RKO (cell line): ENCODE measurements at places on chromosomes 7 and 10.
A peak's percentile ranks its signal among the peaks of the same experiment; 100 is the strongest.

GRCh38 chr7:46315891-46316290 is 394.8 kb upstream of the IGFBP3 start:
- no peak for DNase-seq

- DNase-seq, result no peak
Measured at GRCh38 chr7:106022193-106022821, 59.2 kb downstream of the CDHR3 start.

DNA sequence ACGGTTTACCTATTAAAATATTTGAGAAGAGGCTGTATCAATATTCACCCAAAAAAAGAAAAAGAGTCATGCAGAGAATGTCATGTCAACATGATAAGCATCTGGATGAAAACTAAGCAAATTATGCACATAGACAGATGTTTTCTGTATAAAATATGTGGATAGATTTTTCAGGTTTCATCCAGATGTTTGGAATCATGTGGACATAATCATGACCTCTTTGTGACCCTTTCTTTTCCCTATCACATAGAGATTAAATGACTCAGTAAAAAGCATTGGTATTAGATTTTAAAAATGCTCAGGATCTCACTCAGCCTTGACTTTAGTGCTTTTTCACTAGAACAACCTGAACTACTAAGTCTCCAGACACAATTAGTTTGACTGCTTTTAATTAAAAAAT is 90.0 kb downstream of the FOXP2 start:
- DNase-seq, result no peak

- DNase-seq, result no peak
Measured at GRCh38 chr7:101823096-101823495, 5.7 kb downstream of the CUX1 start.

- DNase-seq, result peak; percentile 88
Measured at GRCh38 chr10:44974628-44975430, 3.8 kb downstream of the DEPP1 start.

- no peak for DNase-seq
Measured at GRCh38 chr10:118712930-118713634, 41.7 kb downstream of the CACUL1 start.

DNA sequence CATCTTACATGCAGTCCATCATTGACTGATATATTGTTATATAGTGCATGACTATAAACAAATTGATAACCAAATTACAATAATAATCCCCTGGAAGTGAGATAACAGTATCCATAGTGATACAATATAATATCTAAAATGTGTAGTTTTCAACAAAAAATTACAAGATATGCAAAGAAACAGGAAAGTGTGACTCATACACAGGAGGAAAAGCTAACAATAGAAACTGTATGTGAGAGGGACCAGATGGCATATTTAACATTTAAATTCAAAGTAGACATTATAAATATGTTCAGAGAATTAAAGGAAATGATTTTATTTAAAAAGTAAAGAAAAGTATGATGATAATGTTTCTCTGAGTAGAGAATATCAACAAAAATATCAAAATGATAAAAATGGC is 8.0 kb downstream of the OR9A2 start:
- DNase-seq, result no peak

DNA sequence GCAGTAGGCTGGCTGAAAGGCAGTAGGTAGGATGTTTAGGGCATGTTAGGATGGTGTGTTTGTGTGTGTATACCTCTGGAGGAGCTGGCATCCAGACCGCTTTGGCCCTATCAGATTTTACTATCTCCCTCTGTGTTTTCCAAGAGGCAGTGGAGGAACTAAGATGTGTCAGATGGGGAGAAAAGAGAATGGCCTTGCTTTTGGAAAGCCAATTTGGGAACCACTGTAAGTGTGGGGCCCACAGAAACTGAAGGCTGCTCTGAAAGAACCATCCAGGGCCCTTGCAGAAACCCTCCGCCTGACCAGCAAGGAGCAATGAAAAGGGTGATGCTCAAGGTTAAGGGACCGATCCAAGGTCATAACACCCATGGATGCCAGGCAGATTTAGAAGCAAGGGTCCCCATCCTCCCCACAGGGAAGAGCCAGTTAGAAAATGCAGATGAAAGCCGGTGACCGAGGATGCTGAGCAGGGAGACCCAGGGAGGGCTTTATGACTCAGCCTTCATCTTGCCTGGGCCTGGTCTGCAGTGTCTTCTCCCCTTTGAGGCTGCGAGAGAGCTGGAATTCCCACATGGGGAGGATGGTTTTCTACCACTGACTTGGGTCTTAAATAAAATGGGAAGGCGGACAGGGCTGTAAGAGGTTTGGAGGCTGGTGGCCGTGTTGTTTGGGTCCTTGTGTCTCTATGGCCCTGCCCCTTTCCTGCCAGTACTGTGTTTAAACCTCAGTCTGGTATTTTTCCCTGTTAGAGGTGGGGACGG is 275.8 kb downstream of the LRMDA start:
- DNase-seq, result no peak

DNA sequence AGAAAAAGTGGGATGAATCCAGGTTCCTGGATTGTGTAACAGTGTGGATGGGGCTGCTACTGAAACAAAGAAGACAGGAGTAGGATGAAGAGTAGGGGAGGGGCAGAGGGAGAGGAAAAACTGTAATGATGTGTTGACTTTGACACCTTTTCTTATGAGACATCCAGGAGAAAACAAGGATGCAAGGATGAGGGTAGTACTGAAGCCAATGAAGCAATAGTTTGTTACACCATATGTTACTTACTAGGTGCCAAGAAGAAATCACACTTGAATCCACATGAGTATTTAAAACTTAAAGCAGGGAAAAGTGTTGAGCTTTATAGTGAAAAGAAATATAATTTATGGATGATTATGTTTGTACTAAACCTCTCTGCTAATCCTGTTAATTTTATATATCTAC is 420.6 kb downstream of the ARL4A start:
- no peak for DNase-seq

GRCh38 chr7:50664937-50665336 is 99.7 kb upstream of the DDC start:
- no peak for DNase-seq

- DNase-seq, result no peak
Measured at GRCh38 chr7:78383096-78383880, 584.7 kb downstream of the PHTF2 start.

DNA sequence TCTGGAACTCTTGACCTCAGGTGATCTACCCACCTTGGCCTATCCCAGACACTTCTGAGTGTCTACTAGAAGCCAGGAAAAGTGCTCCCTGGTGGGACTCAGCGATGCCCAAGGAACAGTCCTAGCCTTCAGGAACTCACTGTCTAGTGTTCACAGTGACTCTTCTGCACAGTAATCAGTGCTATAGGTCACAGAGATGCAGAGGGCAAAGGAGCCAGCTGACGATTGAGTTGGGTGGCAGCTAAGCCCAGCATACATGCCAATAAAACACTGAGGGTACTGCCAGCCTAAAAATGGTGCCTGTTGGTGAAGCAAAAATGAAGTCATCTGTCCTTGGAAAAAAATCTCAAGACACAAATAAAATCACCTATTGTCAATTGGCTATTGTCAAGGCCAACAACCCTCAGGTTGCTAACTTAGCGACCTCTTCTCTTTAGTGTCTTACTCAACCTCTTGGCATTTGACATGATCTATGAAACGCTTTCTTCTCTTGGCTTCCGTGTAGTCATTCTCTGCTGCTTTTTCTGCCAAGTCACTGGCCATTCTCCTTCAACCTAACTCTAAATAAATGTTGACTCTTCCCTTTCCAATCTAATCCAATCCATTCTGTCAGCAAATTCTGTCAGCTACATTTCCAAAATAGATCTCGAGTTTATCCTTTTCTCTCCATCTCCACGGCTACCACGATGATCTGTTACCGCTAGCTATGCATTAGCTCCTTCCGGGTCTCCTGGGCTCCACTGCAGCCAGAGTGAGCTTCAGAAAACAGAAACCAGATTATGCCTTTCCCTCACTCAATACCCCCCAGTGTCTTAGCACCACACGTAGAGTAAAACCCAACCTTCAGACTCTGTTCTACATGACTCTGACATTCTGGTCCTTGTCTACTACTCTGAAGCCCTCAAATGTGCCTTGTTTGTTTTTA is 99.2 kb downstream of the ATXN7L1 start:
- DNase-seq, result peak; percentile 22

GRCh38 chr7:114765331-114766040 is 156.4 kb upstream of the MDFIC start:
- no peak for DNase-seq

DNA sequence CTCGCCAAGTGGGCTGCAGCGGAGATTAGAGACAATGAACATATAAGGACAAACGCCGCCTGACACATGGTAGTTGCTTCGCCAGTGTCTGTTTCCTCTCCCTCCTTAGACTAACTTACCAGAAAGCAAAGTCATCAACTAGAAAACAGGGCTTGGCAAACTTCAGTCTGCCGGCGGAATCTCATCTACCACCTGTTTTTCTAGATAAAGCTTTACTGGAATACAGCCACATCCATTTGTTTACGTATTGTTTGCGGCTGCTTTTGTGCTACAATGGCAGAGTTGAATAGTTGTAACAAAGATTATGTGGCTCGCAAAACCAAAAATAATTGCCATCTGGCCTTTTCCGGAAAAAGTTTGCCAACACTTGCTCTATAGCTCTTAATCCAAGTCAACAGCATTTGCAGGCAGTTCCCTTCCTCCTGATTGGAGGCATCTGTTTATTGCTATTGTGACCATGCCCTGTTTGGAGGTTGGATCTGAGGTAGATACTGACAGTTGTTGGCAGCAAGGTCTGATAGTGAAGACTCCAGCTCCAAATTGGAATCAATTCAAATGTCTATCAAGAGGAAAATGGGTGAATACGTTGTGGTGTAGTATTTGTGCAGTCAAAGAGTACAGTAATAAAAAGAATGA is 260.6 kb downstream of the POU6F2 start:
- no peak for DNase-seq

- DNase-seq, result peak; percentile 14
Measured at GRCh38 chr10:118045158-118045836, 1.4 kb downstream of the RAB11FIP2 start.

DNA sequence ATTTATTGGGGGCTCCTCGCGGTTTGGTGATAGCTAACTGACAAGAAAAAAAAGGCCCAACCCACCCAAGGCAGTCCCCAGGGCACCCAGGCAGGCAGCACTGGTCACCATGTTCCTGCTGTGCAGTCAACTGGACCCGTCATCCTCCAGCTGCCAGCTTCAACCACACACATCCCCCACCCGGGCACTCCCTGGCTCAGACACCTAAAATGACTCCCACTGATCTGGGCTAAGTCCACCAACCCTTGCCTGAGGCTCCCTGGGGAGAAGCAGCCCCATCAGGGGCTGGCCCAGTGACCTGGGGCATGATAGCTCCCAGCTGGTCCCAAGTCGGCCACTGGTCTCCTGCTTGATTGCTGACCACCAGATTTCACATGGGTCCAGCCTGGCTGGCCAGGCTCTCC is 161.8 kb downstream of the NRF1 start:
- no peak for DNase-seq

GRCh38 chr10:101224910-101225823 is 4.1 kb downstream of the LBX1 start:
- no peak for DNase-seq

DNA sequence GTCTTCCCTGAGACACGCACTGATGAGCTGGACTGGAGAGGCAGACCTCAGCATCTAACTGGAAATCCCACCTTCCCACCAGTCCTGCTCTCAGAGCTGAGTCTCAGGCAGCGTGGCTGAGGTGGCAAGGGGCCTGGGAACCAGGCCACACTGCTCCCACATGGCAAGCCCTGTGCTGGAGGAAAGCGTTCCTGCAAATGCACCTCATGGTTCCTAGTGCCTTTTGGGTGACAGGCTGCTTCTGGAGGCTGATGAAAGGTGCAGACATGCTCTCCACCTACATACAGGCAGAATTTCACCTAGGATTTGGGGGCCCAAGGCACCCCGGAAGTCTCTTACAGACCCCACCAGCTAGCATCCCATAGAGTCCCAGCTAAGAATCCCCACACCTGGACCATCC is 432.9 kb upstream of the FOXK1 start:
- DNase-seq, result no peak
